ENCODE measurements at places on chromosomes 1 and 21. TPM values are rescaled to one million over a fixed set of nuclear protein-coding genes. Genes with fewer than 3 reads are reported as not detected.
A peak's percentile ranks its signal among the peaks of the same experiment; 100 is the strongest.

OR14K1 gene
- not detected for polyA plus RNA-seq

DNA sequence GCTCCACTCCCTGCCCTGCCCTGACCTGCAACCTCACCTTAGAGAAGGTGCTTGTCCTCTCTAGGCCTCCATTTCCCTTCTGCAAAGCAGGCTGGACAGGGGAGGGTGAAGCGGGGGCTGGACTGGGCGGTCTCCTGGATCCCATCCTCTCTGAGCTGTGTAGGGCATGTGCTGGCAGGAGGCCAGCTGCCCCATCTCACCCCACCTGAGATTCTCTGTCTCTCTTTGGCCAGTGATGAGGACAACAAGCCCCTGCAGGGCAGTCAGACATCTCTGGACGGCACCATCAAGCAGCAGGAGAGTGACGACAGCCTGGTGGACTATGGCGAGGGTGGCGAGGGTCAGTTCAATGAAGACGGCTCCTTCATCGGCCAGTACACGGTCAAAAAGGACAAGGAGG, 26.9 kb upstream of the CNTN2 start:
- DNase-seq, result no peak

GRCh38 chr1:21331752-21332478, 41.7 kb upstream of the ECE1 start:
- DNase-seq, result peak; percentile 66

GRCh38 chr1:209427811-209428210, 155.7 kb upstream of the CAMK1G start:
- no peak for DNase-seq

DNA sequence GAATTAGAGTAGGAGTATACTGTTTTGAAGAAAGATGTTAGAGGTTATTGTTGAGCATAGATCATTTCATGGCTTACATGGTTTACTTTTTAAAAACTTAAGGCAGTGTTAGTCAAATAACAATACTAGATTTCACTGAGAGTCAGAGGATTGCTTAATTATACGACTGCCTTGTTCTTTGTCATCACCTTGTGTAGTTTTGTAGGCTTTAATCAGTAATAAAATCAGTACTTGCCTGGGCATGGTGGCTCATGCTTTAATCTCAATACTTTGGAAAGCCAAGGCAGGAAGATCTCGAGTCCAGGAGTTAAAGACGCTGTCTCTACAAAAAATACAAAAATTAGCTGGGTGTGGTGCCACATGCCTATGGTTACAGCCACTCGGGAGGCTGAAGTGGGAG, 41.3 kb upstream of the GPR52 start:
- DNase-seq, result no peak

DDX20 gene
- polyA plus RNA-seq, result 3.1 TPM

KCNK2 gene
- polyA plus RNA-seq, result not detected

CFHR3 gene
- polyA plus RNA-seq, result not detected

Measured in CD14-positive monocyte (primary cell).